ENCODE measurements at places on chromosomes 4 and X.

- no peak for DNase-seq
Measured at GRCh38 chrX:13195340-13195739, 124.5 kb downstream of the ATXN3L start.

GRCh38 chr4:76904646-76905190, 6.8 kb upstream of the SOWAHB start:
- DNase-seq: no peak

DNA sequence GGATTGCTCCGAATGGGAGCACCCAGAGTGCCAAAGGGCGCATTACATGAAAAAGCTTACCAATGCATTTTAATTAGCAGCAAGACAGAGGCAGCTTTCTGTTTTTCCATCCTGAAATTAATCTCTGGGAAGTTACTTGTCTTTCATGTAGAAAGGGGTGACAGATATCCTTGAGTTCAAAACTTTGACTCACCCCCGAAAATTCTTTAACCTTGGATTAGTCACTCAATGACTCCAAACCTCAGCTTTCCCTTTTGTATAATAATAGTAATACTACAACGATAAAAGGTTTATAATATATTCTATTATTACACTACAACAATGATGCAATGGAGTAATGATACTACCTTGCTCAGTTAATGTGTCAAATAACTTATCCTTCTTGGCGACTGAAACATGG, 126.3 kb downstream of the ADAMTS3 start:
- DNase-seq: no peak

- DNase-seq: no peak
Measured at GRCh38 chr4:60737858-60738257, 462.3 kb upstream of the ADGRL3 start.

DNA sequence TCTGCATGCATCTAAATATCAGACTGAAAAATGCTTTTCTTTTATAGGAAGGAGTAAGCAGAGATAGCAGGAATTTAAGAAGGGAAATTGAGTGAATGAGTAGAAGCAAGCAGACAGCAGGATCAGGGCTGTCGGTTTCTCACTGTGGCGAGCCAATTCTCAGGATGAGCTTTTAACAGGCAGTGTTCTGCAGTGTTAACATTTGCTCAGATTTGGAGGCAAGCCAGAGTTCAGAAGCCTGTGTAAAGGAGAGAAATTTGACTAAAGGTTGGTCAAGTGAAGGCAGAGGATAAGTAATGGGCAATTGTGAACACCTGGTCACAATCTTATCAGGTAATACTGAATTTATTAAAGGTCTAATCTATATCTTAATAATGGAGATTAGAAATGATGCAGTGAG, 133.3 kb upstream of the MAGEB16 start:
- DNase-seq: no peak

- no peak for DNase-seq
Measured at GRCh38 chr4:114146947-114147618, 167.6 kb upstream of the ARSJ start.

- DNase-seq: no peak
Measured at GRCh38 chr4:175935016-175935661, 123.1 kb upstream of the GPM6A start.

GRCh38 chr4:110411574-110412011, 64.4 kb upstream of the ENPEP start:
- no peak for DNase-seq

GRCh38 chr4:80568891-80569290, 233.4 kb downstream of the CFAP299 start:
- DNase-seq: no peak

DNA sequence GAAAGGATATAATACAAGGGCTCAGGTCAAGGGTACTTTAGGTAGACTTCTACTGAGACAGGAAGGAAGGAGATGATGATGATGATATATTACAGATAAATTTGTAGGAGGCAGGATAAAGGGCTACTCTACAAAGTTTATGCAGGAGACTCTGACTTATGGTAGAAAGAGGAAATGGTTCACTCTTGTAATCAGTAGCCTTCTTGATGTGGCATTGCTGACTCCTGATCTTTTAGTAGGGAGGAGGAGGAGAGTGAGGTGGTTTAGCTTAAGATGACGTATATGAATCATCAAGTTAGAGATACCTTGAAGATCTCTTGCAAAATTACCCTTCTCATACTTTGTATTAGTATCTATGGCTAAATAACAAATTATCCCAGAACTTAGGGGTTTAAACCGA, 4.7 kb downstream of the BLTP1 start:
- no peak for DNase-seq

- DNase-seq: no peak
Measured at GRCh38 chr4:48970471-48970921, 15.6 kb upstream of the CWH43 start.

DNA sequence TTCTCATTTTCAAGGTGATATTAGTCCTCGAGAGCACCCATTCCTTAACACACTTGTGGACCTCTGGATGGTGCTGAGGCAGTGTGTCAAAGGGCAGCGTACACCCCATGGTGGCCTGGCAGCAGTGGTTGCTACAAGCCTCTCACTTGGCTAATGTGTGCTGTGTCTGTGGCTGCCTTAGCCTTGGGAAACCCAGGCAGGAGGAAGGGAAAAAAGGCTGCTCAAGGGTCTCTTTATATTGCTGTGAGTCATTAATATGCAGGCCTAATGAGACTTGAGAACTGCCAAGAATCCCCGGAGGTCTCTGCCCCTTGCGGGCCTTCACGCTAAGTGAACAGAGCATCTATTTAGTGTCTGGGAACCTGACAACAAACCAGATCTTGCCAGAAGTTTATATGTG, 7.0 kb downstream of the PCDH10 start:
- DNase-seq: no peak

- no peak for DNase-seq
Measured at GRCh38 chr4:74794382-74795010, at the start of gene BTC. BTC (minus strand) TSS chr4:74794523; CDS start chr4:74794325, 198 bp downstream.

GRCh38 chr4:154984148-154984547, 203.1 kb downstream of the RBM46 start:
- DNase-seq: no peak

DNA sequence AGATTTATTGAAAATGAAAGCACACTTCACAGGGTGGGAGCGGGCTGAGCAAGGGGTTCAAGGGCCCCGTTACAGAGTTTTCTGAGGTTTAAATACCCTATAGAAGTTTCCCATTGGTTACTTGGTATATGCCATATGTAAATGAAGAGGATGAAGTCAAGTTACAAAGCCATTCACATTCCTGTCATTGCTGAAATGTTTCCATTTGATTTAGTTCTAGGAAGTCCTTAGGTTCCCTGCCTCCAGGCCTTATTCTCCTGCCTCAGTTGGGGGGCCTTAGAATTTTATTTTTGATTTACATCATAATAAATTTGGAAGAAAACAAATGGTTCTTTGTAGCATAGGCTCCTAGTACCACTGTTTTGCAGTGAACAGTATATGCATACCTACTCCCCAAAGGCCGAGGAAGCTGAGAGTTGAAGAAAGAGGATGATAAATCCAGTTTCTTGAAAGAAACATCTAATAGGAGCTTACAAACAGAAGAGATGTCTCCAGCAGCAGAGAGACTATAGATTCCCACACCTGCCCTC, 31.8 kb downstream of the SERTM2 start:
- no peak for DNase-seq

GRCh38 chrX:136190038-136190713, 42.8 kb downstream of the FHL1 start:
- no peak for DNase-seq

- DNase-seq: peak; percentile 94
Measured at GRCh38 chr4:189940178-189941004, at the start of gene FRG1. FRG1 (plus strand) TSS chr4:189940872; CDS start chr4:189941010, 138 bp downstream.

DNA sequence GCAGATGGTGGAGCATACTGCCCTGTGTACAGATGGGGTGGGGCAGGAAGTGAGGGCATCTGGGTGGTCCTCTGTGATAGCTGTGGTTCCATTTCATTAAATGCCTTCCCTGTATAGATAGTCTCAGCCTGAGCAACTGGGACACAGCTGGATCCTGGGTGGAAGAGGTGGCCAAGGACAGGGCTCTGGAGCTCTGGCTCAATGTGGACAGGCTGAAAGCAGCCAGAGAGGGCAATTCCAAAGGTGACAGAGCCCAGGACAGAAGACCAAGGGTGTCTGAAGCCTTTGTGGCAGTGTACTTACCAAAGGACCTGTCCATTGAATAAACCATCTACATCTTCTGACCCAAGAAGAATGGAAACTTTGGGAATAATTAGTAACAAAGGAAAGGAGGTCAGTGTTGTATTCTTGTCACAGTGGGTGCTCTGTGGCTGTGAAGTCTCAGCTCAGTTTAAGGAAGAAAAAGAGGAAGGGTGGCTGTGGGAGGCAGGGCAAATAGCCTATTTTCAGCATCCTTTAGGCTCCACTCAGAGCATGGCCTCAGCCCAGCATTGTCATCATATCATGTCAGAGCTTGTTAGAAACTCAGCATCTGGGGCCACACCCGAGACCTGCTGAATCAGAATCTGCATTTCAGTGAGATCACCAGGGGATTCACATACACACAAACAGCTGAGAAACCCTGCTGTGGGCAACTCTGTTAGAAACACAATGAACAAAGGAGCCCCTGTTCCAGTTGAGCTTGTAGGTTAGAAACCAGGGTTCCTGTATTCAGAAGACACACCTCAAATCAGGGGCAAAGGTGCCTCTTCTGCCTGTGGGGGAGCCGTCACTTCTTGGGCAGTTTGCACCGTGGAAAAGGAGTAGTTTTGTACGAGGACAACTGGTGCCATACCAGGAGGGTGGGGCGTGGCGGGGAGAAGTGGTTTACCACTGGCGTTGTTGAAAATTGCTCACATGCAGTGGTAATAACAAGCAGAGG, 168.6 kb downstream of the PTTG2 start:
- DNase-seq: peak; percentile 60

- DNase-seq: no peak
Measured at GRCh38 chr4:136908122-136908521, 624.2 kb downstream of the PCDH18 start.

GRCh38 chr4:145299380-145300076, 119.1 kb upstream of the OTUD4 start:
- peak; percentile 65 for DNase-seq

- DNase-seq: no peak
Measured at GRCh38 chrX:44253575-44253942, 89.9 kb downstream of the EFHC2 start.

DNA sequence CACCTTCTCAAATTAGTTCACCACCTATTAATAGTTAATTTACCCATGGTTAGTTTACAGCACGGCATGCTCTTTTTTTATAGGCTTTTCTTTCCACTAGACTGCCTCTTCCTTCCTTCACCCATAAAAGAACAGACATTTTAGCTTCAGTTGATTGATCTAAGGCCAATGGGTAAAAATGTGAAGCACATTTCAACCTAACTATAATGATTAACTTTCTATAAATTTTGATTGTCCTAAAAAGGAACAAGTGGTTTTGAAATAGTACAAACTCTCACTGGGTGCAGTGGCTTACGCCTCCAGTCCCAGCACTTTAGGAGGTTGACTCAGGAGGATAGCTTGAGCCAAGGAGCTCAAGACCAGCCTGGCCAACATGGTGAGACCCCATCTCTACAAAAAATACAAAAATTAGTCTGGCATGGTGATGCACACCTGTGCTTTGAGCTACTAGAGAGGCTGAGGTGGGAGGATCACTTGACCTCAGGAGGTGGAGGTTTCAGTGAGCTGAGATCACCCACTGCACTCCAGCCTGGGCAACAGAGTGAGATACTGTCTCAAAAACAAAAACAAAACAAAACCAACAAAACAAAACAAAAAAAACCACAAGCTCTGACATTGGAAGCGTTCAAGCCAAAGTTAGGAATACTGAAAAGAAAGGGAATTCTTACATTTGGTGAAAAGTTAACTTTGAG, 89.9 kb upstream of the FAT1 start:
- DNase-seq: no peak

- DNase-seq: no peak
Measured at GRCh38 chr4:81040012-81040659, 9.6 kb downstream of the BMP3 start.

- no peak for DNase-seq
Measured at GRCh38 chrX:154729439-154729838, 21.4 kb downstream of the GAB3 start.

- DNase-seq: no peak
Measured at GRCh38 chr4:91345632-91346031, 958.1 kb upstream of the GRID2 start.

DNA sequence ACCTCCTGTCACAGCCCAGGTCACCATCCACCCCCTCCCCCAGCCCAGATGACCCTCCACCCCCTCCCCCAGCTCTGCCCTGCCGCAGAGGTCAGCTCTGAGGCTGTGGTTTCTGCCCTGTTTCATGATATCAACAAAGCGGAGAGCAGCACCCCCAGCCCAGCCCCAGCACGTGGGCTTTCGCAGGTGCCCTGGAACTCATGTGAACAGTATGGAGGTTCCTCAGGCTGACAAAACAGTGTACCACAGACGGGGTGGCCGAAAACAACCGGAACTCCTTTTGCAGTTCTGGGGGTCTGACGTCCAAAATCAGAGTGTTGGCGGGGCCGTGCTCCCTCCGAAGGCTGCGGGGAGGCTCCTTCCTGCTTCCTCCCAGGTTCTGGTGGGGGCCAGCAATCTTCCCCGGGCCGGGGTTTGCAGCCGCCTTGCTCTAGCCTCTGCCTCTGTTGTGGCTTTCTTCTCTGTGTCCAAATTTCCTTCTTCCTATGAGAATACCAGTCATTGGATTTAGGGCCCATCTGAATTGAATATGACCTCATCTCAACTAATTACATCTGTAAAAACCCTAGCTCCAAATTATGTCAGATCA, 7.9 kb upstream of the PSAPL1 start:
- DNase-seq: no peak

DNA sequence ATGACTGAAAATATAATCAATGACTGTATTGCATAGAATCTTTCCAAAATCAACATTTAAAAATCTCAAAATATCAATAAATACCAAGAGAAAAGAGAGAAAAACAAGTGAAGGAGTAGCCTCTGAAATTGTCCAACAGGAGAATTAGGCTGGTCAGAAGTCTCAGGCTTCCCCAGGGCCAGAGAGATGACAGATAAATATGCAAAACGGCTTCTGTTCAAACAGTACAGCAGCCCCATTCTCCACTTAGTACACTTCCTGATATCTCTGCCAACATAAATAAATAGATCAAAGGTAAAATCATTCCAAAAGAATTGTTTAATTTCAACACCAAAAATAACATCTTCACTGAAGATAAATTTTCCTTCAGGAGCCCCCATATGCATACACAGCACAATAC, 204.7 kb upstream of the GABRA2 start:
- DNase-seq: no peak

DNA sequence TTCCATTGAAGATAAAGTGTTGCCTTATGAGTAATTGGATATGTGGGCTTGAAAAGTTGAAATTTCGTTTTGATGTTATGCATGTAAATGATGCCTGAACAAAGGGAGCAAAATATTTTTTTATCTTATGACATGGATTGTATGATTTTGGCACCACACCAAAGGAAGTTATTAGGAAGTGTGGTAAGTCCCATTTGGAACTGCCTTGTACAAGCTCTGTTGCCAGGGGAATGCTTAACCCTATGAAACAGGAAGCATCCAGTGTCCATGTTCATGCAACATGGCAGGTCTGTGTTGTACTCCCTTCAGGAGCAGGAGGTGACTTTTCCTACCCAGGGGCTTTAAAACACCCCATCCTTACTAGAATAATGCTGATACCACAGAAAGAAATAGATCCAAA, 13.2 kb downstream of the SMPX start:
- no peak for DNase-seq

- DNase-seq: no peak
Measured at GRCh38 chr4:182169987-182170386, 73.2 kb upstream of the TENM3 start.

GRCh38 chr4:156098805-156099204, 145.1 kb upstream of the CTSO start:
- no peak for DNase-seq

Data from activated CD4-positive, alpha-beta T cell treated with anti-CD3 and anti-CD28 coated beads for 4 hours (primary cell).